ENCODE measurements at places on chromosomes 16 and 17. TPM values are rescaled to one million over a fixed set of nuclear protein-coding genes. Genes with fewer than 3 reads are reported as not detected.

DNA sequence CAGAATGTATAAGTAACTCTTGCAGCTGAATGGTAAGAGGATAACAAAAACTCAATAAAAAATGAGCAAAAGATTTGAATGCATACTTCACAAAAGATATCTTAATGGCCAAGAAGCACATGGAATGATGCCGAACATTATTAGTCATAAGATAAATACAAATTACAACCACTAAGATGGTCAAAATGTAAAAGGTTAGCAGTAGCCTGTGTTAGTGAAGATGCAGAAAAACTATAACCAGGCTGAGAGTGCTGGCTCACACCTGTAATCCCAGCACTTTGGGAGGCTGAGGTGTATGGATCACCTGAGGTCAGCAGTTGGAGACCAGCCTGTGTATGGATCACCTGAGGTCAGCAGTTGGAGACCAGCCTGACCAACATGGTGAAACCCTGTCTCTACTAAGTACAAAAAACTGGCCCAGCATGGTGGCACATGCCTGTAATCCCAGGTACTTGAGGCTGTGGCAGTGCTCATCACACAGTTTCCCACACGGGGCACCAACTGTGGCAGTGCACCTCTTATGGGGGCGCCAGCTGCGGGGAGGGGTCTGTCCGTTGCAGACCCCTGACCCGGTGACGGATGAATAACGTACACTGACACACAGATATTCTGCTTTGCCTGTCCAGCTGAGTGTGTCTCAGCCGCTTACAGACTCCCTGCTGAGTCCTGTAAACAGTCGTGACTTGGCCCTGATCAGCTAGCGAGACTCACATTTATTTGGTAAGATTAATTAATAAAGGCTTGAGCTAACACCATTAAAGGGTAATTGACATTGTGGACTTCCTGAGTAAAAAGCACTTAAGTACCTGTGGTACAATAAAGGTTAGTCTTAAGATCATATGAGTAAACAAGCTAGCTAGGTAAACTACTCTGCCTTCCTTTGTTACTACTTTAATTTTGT, 45.7 kb upstream of the FAM20A start:
- DNase-seq: no peak

DNA sequence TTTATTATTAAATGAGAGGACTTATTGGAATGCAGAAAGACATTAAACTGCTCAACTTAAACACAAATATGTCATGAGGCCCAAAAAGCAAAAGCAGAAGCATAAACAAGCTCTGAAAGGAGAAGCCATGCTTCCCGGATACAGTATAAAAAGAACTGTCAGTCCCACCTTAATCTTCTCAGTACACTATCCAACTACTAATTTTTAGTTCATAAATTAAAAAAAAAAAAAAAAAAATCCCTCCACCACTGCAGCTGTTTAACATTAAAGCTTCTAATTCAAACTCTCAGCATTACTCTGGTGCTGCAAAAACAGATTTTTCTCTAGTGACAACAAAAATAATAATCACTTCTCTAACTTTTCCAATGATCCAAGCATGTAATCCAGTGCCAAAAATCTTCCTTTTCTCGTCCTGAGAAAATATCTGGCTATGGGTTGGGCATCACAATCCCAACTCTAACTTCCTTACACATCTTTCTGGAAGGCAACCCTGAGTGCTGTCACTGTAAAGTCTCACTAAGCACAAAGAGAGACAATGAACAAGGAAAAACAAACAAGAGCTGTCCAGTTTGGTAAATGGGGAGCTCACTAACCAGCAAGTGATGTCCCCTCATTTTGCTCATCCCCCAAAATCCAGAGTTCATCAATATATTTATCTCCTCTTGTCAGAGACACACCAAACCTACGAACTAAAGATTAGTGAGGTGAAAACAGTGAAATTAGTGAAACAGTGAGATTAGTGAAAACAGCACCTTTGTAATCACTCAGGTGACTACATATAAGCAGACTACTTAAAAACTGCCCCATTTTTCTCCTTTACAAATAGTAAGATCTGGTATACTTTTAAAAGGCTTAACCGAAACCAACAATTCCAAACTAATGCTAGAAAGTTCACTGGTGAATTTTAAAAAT, 5.5 kb downstream of the USP32 start:
- no peak for DNase-seq

- no peak for DNase-seq
Measured at GRCh38 chr16:11413907-11414595, 68.8 kb downstream of the RMI2 start.

- DNase-seq: no peak
Measured at GRCh38 chr16:52283584-52284375, 263.2 kb downstream of the TOX3 start.

GRCh38 chr16:30997725-30998711, 12.4 kb downstream of the STX1B start:
- DNase-seq: no peak

DNA sequence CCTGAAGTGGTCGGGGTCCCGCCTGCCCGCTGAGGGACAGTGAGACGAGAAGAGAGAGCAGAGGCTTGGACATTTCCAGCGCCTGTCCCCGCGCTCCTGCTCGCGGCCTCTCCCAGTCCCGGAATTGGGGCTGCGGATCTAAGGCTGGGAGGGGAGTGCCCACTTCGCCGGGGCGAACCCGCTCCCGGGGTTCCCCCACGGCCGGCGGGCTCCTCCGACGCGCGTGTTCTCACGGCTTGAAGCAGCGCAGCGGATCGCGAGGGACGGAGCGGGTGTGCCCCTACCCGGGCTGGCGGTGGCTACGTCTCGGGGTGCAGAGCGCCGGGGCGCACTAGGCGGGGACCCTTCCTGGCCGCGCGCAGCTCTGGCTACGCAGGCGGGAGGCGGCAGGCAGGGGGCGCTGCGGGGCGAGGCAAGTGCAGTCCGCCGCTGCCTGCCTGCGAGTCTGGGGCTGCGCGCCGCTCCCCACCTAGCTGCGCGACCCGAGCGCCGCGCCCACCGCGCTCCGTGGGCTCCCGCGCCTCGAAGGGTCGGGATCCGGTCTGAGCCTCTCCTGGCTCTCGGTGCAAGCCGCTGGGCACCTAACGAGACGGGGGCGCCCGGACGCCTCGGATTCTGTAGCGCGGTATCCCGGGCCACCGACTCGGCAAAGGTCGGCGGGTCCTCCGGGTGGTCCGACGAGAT, 1.2 kb downstream of the NGFR start:
- DNase-seq: no peak

GRCh38 chr17:48995974-48996721, 1.0 kb upstream of the IGF2BP1 start:
- peak; percentile 73 for DNase-seq

- no peak for DNase-seq
Measured at GRCh38 chr17:15944759-15945526, at the start of gene ADORA2B. Gene ADORA2B (plus strand): TSS chr17:15945130. CDS start chr17:15945249, 119 bp downstream.

DNA sequence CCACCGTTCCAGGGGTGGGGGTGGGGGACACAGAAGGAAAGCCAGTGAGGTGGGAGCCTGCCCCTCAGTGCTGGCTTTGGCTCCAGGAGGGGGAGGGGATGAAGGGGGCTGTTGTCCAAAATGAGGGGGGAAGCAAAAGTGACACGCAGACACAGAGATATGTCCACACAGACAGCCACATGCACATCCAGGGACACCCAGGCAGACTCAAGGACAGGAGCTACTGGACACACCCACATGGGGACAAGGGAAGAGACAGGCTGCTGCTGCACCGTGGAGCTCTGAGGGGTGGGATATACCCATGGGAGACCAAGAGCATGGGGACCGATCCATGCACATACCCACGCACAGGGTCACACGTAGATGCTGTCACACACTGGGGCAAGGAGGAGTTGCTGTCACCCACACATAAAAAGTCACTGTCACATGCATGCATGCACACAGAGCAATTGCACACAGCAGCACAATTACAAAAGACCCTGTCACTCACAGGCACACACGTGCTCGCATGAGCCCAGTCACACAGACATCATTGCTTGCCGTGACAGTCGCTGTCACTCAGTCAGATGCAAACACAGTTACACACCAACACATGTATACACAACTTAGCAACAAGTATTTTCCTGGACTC, 1.3 kb downstream of the THRA start:
- no peak for DNase-seq

DNA sequence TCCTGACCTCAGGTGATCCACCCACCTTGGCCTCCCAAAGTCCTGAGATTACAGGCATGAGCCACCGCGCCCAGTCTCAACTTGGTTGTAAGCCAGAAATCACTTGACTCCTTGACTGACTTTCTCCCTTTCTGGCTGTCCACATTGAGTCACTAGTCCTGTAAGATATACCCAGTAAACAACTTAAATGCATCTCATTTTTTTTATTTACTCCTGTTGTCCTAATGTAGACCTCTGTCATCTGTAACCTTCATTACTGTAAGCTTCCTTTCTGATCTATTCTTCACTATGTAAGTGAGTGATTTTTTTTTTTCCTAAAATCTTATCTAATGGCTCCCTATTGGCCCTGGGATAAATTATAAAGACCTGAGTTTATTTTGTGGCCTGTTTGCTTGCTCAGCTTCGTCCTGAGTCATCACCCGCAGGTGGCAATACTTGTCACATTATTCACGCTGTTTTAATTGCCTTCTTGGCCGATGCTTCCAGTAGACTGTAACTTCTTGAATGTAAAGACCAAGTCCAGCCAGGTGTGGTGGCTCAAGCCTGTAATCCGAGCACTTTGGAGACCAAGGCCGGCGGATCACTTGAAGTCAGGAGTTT, 41.0 kb downstream of the PAFAH1B1 start:
- DNase-seq: no peak

- DNase-seq: no peak
Measured at GRCh38 chr16:9135797-9136196, 44.4 kb downstream of the HAPSTR1 start.

- no peak for DNase-seq
Measured at GRCh38 chr17:51091635-51092034, 29.0 kb downstream of the SPAG9 start.

DNA sequence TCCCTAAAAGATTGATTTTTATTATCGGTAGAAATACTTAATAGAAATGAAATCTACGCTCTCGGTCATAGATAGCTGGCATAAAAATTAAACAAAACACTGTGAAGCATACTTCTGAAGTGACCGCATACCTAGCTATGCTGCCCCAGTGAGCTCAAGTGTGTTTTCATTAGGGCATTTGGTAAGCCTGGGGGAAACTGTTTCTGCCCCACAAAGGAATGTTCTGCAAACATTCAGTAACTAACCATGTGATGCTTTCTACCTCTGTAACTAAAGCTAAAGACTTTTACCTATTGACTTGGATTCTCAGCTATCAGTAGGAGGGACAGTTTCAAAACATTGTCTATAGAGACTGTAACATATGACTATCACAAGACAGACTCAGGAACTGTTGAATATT, 93.5 kb upstream of the HSBP1 start:
- no peak for DNase-seq

DNA sequence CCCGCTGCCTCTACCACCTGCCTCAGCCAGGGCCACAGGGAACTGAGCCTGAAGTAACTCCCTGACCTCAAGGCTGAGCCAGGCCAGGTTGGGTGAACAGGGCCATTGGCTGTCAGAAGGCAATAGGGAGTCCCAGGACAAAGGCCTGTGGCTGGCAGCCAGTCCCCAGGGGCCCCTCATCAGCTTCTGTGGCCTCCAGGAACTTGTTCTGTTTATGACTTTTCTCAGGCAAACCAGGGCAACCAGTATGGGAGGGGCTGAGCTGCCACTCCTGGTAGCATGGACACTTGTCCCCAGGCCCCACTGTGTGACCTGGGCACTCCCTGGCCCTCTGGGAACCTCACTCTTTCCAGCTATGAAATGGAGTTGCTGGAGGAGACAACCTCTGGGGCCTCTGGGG, 40.1 kb downstream of the CPNE2 start:
- no peak for DNase-seq

DNA sequence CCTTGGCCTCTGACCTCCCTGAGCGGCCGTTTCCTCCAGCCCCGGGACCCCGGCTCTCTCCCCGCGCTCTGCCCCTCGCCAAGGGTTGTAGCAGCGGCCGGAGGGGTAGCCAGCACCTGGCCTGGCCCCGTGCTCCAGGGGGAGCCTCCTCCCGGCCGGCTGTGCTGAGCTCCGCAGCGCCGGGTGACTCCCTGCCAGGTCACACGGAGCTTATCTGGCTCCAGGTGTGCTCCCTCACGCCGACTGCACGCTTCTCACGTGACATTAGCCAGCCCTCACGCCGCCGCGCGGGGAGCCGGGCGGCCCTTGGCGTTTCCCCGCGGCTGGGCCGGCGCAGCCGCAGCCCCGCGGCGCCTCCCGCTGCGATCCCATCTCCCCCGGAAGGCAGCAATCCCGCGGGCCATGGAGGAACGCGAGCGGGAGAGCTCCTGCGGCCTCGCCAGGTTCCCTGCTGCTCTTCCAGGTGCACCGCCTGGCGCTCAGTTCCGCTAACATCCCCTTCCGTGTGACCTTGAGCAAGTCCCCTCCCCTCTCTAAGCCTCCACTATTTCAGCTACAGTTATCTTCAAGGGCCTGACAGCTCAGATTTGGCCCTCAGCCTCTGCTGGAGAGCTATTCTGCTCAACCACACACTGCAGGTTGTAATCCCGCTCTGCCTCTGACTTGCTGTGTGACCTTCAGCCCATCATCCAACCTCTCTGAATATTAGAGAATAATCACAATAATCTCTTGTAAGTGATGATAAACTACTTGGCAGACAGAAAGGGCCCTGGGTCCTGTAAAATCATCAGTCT, 3.4 kb downstream of the MYO18A start:
- DNase-seq: no peak

DNA sequence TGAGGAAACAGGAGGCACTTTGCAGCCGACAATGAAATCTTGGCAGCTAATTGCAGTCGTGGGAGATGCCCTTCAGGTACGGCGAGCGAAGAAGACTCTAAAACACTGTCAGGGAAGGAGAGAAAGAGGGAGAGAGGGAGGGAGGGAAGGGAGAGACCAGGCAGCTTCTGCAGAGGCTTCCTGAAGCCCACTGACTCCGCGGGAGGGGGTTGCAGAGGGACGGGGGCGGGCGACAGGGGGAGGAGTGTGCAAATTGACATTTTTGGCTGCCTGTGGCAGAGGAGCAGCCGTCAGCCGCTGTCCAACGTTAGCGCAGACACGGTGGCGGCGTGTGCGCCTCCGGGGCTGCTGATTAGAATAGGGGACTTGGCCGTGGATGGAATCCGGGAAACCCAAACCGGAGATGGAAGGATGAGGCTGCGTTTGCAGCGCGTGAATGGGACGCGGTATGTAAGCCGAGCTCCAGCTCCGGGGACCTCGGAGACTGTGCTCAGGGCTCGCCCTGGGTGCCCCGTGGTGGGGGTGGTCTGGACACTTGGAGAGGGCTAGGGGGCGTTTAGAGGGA, 849.1 kb upstream of the RBFOX1 start:
- DNase-seq: peak; percentile 87

- DNase-seq: no peak
Measured at GRCh38 chr16:66814734-66815133, 13.3 kb upstream of the TERB1 start.

DNA sequence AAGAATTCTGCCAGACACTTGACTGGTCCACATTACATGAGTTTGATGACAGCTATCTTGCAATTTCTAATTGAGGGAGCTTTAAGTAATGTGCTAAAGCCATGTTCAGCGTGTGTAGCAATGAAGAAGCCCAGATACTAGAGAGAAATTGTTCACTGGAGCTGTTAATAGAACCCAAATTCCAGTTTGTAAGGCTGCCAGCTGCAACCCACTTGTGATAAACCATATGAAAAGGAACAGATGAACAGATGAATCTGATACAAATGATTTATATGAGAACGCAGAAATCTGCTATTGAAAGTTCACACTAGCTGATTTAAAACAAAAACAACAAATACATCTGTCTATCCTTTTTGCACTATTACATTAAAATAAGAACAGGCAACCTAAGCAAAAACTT, 6.2 kb downstream of the NACA2 start:
- no peak for DNase-seq

Gene SPIRE2
- 12.3 TPM for total RNA-seq

Gene RHBDF2
- total RNA-seq: 7.1 TPM

Gene CCL15
- not detected for total RNA-seq

Gene KRT39
- total RNA-seq: not detected

Gene COX6A2
- not detected for total RNA-seq

Gene G6PC1
- 0.06 TPM for total RNA-seq

Gene UTS2R
- total RNA-seq: 0.11 TPM

Gene DNAAF8
- 4.1 TPM for total RNA-seq

All from spinal cord (tissue), 10 donors.